ENCODE measurements at places on chromosomes 5 and 9.

DNA sequence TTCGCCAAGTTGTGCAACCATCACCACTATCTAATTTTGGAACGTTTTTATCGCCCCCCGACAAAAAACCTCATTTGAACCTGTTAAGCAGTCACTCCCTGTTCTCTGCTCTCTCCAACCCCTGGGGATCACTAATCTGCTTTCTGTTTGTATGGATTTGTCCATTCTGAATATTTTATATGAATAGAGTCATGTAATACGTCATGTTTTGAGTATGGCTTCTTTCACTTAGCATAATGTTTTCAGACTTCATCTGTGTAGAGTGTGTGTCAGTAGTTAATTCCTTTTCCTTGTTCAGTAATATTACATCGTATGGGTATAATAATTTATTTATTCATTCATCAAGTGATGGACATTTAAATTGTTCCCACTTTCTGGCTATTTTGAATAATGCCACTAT lies 232.2 kb downstream of the SMARCA2 start:
- DNase-seq: no peak

DNA sequence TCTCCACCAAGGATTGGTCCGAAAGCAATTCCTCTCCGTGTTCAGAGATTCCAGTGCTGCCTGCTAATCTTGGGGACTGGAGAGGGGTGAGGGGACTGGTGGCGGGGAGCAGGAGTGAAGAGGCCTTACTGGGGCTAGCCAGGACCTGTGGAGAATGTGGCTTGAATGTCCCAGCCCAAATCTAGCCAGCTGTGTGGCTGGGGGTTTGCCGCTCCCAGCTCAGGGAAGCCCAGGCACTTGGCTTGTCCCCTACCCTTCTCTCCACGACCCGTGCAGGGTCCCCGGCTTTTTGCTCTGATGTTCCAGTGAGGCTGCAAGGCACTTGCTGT lies 2.4 kb downstream of the N4BP3 start:
- no peak for DNase-seq

- no peak for DNase-seq
Observed at GRCh38 chr9:74963056-74963455, 10.3 kb upstream of the C9orf40 start.

DNA sequence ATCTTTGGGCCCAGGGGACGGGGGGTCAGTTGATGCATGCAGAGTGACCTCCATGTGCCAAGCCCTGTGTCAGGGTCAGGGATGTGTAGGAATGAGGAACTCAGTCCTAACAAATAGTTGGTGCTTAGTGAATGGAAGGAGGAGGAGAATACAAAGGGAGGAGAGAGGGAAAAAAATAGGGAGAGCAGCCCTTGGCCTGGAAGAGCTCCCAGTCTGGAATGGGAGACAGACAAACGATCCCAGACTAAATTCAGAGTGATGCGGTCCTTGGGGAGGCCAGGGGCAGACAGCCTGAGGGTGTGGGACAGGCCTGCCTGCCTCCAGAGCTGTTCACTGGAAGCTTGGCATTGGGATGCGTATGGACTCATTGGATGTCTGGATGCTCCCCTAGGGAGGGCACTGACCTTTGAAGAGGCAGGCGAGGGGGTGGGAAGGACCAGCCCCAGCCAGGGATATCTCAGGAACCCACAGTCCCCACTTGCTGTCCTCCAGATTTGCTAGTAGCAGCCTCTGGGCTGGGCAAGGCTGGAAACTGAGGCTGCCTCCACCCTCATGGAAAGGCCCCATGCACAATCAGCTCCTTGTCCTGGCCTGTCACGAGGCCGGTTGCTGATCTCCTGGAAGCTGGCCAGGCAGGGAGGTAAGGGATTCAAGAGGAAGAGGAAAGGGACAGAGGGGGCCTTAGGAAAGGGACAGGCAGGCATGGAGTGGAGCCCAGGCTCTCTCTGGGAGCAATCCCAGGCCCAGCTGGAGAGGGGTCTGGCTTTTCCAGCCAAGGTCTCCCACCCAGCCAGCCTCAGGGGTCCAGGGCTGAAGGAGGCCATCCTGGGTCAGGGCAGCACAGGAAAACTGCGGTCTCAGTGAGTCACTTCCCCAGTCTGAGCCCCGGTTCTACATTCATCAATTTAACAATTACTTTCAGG lies 69.0 kb upstream of the GGTA1 start:
- no peak for DNase-seq

GRCh38 chr9:72564479-72565281 lies 43.3 kb downstream of the TMC1 start:
- no peak for DNase-seq

DNA sequence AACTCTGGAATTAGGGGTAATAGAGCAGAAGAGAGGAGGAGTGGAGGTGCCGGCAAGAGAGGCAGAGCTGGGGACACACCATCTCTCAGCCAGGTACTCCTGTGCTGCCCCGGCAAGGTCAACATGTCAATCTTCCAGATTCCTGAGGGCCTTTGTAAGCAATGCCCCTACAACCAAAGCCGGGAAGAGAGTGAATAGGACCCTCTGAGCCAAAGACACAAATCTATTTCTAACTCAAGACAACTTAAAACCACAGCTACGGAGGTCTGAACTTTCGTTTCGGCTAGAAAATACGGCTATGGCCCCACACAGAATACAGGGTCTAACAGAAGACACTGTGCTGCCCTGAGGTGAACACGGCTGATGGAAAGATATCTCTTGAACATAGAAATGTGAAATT lies 66.6 kb downstream of the SERINC5 start:
- no peak for DNase-seq

DNA sequence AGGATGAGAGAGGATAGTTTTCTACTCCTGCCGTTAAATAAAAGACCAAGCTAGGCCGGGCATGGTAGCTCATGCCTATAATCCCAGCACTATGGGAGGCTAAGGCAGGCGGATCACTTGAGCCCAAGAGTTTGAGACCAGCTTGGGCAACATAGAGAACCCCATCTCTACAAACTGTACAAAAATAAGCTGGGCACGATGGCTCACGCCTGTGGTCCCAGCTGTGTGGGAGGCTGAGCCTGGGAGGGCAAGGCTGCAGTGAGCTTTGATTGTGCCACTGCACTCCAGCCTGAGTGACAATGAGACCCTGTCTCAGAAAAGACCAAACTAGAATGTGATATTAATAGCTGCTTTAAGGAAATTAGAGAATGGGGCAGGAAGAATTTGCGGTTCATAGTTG lies 158.4 kb downstream of the NIPBL start:
- DNase-seq: no peak

Data from stimulated activated CD8-positive, alpha-beta memory T cell treated with anti-CD3 and anti-CD28 coated beads, Interleukin-15, amount 100 ng/mL, for 1 hour (primary cell).